ENCODE measurements at places on chromosomes 4 and X. TPM values are rescaled to one million over a fixed set of nuclear protein-coding genes. Genes with fewer than 3 reads are reported as not detected.

DNAAF6 gene
- not detected for total RNA-seq

DNA sequence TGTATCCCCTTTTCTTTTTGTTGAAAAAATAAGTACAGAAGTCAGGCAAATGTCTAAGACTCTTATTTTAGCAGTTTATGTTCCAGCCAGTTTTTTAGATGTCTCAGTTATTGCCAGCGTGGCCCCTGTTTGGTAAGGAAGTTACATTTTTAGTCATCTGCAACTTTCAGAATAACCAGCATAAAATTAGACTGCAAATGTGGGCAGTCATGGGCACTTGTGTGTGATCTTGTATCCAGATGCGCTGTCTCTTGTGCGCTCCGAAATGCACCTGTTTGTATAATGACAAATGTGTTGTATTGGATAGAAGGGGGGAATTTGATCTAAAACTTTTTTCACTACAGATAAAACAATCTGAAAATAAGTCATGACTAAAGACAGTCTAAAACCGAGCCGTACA, 44.3 kb upstream of the CLCN4 start:
- no peak for DNase-seq

GRCh38 chr4:78459327-78459726, 92.2 kb upstream of the ANXA3 start:
- no peak for DNase-seq

- no peak for DNase-seq
Observed at GRCh38 chr4:7158991-7159390, 33.3 kb upstream of the SORCS2 start.

DNA sequence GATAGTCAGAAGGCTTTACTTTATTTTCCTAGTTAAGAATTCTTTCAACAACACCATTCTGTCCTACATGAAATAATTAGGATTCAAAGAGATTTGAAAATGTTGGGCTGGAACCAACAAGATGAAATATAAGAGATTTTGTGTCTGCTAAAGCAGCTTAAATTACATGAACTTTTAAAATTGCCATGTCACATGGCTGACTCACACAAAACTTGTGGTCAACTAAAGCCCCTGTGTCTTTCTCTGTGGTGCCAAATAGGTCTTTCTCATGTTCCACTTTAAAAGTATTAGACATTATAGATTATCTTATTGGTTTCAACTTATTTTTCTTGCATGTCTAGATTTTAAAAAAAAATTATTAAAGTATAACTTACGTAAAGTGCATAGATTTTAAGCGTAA, 60.8 kb upstream of the FHL1 start:
- no peak for DNase-seq

GRCh38 chrX:1554469-1555210, 17.7 kb upstream of the P2RY8 start:
- no peak for DNase-seq

DNA sequence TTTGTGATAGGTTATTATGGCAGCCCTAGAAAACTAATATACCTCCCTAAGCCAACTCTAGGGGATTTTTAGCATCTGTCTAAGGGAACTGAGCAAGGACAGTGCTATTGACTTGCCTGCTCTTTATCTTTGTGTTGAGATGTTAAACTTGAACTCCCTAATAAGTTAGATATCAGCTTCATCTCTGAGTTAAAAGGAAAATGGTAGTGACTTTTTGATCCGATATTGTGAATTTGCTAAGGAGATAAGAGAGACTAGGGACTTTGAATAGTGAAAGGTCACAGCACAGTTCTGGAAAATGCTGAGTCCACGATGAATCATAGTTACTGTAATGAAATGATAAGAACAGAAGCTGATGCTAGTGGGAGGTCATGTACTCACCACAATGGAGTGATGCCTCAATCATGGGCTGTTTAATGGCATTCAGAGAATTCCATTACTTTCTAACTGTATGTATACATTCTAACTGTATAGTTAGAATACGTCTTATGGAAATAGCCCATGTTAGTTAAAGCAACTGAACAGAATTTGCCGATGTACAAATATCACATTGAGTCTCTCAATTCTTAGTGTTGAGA, 147.2 kb downstream of the GLRA3 start:
- DNase-seq: no peak

DNA sequence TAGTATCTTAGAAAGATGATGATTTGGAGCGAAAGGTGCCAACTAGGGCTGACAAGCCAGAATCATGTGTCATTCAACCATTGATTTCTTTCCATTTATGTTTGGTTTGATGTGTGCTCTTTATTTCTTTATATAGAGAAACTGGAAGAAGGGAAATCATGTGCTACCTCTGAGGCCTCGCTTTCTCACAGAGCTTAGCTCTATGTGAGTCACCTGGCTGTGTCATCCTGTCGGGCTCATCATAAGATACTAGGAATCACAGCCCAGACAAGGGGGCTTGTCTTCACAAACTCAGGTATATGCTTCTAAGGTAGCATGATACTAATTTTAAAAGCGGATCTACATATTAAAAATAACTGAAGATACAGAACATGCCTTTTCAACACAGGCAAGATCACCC, 81.7 kb upstream of the GPM6B start:
- DNase-seq: no peak

PFKFB1 gene
- total RNA-seq: 0.77 TPM

- DNase-seq: no peak
Observed at GRCh38 chr4:17805580-17806155, 4.9 kb downstream of the DCAF16 start.

RHOXF1 gene
- 0.33 TPM for total RNA-seq

DNA sequence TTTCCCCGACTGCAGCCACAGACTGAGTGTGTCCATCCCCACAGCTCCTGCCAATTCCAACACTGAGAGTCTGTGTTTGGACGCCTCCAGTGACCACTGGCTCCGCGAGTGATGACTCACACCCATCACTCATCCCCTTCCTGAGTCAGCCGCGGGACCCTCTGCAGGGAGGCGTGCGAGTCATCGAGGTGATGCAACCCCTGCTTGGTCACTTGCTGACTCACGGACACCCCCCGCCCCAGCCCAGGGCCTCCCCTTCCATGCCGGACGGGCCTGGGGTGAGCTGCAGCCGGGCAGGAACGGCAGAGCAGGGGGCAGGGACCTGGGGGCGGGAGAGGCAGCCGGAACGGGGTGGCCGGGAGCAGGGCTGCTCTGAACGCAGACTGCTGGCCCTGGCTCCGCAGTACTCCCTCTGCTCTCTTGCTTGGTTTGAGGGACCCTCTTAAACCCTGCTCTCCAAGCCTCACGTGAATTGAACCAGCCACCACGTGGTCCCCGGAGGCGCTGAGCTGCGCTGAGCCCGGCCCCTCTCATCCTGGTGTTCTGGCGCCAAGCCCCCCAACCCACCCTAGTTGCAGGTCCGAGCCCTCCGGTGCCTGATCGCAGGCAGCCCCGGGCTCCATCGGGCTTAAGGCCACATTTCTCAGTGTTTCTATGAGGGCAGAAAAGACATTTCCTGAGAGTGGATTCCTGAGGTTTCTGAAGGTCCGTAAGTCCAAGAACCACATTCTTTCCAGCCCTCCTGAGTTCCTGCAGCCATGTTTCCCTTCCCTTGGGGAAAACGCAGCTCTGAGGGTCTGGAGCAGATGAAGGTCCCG, 32.4 kb downstream of the FGFRL1 start:
- no peak for DNase-seq

GRCh38 chr4:137293281-137293680, 239.0 kb downstream of the PCDH18 start:
- DNase-seq: no peak

CSAG3 gene
- not detected for total RNA-seq

BRS3 gene
- not detected for total RNA-seq

- DNase-seq: no peak
Observed at GRCh38 chr4:42954963-42955669, 62.6 kb downstream of the GRXCR1 start.

DNA sequence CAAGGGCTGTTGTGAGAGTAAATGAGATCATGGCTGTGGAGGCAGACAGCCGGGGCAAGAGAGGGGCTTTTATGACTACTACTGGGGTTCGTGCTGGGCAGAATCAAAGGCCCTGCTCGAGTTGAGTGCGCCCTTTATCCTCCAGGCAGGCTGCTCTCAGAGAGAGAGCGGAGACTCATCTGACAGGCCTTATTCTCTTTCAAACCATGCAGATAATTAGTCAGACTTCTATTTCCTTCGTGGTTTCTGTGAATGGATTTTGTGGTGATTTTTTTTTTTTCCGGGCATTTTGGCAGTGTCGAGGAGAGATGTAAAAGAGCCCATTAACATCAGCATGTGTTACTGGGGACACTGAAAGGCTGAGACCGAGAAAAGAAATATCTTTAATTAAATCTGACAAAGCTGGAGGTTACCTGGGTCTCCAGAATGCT, 73.6 kb downstream of the MED28 start:
- no peak for DNase-seq

DNA sequence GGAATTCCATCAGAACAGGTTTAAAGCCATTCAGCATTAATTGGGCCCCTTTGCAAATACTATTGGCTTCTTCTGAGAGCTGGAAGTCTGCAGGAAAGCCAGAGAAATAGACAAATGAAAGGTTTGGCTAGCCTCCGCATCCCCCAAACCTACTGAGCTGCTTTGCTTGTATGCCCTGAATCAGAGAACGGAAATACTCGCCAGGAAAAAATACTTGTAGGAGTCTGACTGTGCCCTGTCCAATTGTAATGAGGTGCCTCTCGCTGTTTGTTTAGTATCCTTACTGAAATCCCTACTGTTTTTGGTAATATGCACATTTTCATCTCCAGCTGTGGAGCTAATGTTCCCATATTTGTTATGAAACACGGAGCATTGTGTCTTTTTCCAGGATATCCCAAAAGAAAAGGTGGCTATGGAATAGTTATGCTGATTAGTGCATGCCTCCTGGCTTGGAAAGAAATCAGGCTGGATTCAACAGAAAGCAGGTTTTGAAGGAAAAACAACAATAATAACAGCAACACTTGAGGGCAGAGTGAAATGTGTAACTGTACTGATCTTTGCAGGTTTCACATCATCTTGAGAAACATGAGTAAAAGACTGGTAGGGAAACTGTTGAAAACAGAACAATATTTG, 50.7 kb upstream of the NLGN4X start:
- DNase-seq: no peak

DNA sequence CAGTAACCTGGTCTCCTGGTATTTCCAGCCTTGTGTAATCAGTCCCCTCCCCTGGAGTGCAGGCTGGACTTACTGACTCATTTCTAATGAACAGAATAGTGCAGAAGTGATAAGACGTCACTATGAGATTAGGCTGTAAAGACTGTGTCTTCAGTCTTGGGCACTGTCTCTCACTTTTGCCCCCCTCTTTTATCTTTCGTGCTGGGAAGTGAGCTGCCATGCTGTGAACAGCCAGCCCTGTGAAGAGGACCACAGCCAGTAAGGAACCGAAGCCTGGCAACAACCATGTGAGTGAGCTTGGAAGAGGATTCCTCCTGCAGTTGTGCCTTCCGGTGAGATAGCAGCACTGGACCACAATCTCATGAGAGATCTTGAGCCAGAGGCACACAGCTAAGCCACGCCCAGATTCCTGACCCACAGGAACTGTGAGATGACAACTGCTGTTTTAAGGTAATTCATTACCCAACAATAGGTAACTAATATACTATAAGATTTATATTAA, 67.5 kb upstream of the GPR34 start:
- no peak for DNase-seq

ATP7A gene
- total RNA-seq: 9.7 TPM

DNA sequence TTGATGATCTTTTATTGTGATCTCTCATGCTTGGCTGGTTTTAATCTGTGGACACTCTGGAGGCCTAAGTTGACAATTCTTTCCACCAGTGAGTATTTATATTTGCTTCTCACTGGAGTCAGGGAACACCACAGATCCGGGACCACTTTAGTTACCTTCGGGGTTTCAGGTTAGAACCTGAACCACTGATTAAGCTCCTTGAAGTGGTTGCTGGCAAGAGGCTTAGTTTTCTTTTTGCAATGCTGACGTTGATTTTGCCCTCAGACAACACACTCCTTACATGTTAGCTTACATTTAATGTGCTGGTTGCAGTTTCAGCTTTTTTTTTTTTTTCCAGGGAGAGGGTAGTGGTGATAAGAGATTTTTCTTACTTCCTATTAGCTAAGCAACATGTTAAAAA, 10.5 kb upstream of the ZNF330 start:
- no peak for DNase-seq

DNA sequence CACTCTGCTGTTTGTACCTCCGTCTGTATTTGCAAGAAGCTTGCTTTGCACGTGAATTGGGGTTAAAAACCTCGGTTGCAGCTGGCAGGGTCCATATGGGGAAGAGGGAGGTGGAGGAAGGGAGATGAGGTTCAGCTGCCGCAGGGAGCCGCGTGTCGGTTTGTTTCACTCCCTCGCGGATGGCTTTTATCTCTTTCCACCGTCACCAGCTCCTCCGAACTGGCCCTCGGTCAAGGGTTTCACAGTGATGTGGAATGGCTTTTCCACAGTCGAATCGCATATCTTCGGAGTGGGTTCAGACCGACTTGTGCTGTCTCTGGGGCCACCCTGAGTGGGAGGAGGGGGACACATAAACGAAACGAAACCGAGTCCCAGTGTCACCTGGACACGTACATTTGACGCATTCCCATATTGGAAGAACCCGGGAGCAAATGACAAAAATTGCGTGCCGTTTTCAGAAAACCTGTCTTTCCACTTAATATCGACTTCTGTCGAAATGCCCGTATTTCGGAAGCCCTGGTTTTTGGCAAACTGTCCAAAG, 929 bp downstream of the ZBTB33 start:
- DNase-seq: peak; percentile 4

DNA sequence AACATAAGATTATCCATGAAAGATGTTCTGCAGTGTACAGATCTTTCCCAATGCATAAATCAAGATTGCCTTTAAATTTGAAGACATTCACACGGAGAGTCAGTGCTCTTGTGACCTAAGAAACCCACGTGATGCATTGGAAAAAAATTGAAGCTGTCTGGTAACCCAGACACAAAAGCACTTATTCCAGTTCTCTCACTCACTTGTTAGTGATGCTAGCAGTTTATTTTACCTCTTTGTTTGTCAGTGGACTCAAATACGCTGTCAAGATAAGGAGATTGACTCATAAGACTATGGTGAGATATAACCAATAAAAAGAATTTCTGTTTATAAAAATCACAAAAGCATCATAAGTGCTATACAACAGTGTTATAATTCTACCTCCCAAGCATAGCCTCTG, 245.8 kb upstream of the SMIM31 start:
- no peak for DNase-seq

DNA sequence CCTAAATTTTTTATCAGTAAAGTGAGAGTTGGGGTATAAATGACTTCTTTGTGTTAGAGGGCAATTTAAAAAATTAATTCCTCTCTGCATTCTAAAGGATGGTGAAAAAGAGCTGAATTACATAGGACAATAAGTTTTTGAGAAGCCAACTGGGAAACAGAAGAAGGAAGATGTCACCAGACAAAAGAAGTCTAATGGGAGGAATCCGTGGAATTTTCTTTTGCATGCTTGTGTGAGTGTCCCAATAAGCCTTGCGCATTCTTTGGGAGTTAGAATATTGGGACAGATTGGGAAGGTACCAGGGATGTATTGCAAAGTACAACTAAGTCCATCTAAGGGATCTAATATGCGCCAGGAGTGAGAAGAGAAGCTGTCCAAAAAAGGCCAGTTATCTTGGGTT, 35.1 kb upstream of the NR3C2 start:
- no peak for DNase-seq

GRCh38 chrX:105758754-105759153, 63.6 kb upstream of the NRK start:
- no peak for DNase-seq

HSFX4 gene
- total RNA-seq: not detected

SPP1 gene
- 14.2 TPM for total RNA-seq

- no peak for DNase-seq
Observed at GRCh38 chr4:165433529-165433928, 54.7 kb downstream of the CPE start.

PASD1 gene
- not detected for total RNA-seq

- DNase-seq: no peak
Observed at GRCh38 chr4:4408132-4408523, 21.2 kb downstream of the NSG1 start.

Data from neural crest cell (in vitro differentiated cells).